ENCODE measurements at places on chromosomes 13 and 19.

DNA sequence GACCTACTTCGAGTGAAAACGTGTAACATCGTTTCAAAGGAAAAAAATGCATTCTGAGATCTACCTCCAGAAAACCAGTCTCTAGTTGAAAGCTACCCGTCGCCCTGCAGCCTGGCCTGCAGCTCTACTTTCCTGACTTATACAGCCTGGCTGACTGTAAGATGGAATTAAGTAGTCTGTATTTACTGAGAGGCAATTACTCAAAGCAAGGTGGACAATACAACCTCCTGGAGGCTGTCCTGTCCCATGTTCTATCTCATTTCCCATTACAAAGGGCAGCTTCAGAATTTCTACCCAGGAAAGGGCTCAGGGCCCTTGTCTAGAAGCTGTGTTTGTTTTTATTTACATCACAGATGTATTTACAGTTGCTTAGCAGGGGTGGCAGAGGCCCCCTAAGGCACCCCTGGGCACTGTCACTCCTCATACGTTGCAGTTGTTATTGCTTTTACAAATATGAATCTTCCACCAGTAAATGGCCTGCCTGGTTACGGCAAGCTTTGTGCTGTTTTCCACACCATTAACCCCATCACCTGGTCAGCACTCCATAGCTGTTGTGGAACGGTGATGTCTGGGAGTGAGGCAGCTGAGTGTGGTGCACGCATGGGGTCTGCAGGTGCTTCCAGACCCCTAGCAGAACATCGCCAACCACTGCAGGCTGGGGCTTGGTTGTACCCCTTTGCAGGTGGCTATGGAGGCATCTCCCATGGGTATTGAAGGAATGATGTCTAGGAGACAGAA, 46.3 kb upstream of the MTIF3 start:
- no peak for DNase-seq

DNA sequence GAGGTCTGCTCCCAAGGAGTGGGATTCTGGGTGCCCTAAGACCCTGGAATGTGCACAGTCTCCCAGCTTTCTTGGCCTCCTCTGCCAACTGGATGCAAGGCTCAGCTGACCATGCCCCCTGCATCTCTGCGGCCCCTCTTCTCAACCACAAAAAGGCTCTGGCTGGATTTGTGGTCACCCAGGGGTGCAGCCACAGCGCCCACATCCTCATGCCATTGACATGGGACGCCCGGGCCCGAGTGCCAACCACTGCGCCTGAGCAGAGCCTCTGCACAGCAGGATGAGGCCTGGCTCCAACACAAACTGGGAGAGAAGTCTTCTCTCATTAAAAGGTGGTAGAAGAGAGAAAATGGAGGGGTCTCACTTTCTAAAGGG, 103.5 kb downstream of the FOXO1 start:
- no peak for DNase-seq

GRCh38 chr13:107421028-107421427, 794.3 kb downstream of the LIG4 start:
- no peak for DNase-seq

DNA sequence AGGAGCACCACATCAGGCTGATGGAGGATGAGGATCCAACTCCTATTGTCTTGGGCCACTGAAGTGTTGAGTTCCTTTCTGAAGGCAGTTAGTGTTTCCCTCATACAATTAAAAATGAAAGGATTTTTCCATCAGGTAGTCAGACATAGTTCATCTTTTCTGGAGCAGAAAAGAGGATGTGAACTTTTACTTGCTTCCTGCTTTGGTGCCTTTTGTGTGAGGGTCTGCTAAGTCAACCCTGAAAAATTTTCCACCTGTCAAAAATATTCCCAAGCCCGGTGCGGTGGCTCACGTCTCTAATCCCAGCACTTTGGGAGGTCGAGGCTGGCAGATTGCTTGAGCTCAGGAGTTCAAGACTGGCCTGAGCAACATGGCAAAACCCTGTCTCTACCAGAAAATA, 43.9 kb downstream of the RGCC start:
- DNase-seq = no peak

GRCh38 chr19:53621885-53622740, 9.7 kb upstream of the DPRX start:
- no peak for DNase-seq

DNA sequence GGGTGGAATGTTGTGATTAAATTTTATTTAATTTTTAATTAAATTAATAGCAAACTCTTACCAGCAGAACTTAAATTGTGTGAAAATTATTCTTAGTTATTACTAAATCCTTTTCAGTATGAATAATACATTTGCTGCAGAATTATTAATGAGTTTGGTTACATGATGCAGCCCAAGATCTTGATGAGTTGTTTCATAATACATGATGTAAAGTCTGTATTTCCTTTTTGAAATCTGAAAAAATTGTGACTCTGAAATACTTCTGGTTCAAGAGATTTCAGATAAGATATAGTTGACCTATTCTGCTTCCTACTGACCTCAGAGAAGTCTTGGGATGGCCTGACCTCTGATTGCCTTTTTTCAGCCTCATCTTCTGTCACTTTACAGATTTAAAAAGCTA, 11.1 kb downstream of the SAE1 start:
- no peak for DNase-seq

GRCh38 chr19:4057931-4058692, 8.6 kb downstream of the ZBTB7A start:
- DNase-seq = no peak

GRCh38 chr13:97878431-97879375, 74.8 kb upstream of the IPO5 start:
- DNase-seq = no peak

DNA sequence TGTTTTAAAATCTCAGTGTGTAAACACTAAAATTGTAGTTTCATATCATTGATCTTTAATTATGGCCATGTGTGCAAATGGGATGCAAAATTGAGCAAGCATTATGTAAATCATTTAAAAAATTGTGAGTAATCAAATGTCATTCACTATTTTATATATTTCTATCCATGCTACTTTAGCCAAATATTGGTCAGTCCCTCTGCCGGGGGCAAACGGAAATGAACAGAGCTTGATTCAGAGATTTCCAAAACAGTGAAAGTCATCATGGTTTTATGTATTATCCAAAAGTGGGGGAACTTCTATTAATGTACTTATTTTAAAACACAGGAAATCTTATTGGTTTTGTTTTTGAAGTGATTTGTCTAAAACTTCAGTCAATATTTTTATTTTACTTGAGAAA, 219.1 kb downstream of the IRS2 start:
- no peak for DNase-seq

- DNase-seq = no peak
Observed at GRCh38 chr19:2494084-2494446, 18.1 kb downstream of the GADD45B start.

- DNase-seq = no peak
Observed at GRCh38 chr13:111789420-111789819, 277.5 kb upstream of the SOX1 start.

Measured in right kidney (tissue), 9 donors.